ENCODE measurements at places on chromosomes 3 and 15.

GRCh38 chr3:94912656-94913055 is 849.8 kb downstream of the NSUN3 start:
- no peak for DNase-seq

GRCh38 chr3:128427872-128428822 is 38.5 kb downstream of the DNAJB8 start:
- no peak for DNase-seq

GRCh38 chr3:109918740-109919139 is 581.4 kb upstream of the DPPA4 start:
- DNase-seq = no peak

- no peak for DNase-seq
Observed at GRCh38 chr15:38042707-38043445, 108.4 kb downstream of the TMCO5A start.

DNA sequence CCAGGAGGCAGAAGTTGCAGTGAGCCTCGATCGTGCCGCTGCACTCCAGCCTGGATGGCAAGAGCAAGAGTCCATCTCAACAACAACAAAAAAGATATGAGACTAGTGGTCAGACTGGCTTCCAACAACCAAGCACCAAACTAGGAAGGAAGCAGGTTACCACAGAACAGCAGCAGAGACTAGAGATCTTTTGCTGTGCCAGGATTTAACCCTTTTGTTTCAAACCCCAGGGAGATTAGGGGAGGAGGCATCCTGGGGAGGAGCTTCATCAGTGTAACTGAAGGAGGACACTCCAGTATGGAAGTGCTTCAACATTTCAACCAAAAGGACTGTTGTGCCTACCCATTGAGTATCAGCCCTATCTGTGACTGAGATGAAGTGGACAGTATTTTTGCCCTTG is 240.3 kb downstream of the ZIC1 start:
- DNase-seq = no peak

DNA sequence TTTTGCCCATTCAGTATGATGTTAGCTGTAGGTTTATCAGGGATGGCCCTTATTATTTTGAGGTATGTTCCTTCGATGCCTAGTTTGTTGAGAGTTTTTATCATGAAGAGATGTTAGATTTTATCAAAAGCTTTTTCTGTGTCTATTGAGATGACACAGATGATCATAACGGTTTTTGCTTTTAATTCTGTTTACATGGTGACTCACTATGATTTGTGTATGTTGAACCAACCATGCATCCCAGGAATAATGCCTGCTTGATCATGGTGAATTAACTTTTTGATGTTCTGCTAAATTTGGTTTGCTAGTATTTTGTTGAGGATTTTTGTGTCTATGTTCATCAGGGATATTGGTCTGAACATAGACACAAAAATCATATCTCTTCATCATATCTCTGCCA is 8.3 kb downstream of the GPR156 start:
- no peak for DNase-seq

GRCh38 chr3:151214459-151214858 is 11.4 kb upstream of the GPR171 start:
- DNase-seq = no peak

GRCh38 chr3:55624238-55624637 is 137.1 kb upstream of the WNT5A start:
- DNase-seq = no peak

DNA sequence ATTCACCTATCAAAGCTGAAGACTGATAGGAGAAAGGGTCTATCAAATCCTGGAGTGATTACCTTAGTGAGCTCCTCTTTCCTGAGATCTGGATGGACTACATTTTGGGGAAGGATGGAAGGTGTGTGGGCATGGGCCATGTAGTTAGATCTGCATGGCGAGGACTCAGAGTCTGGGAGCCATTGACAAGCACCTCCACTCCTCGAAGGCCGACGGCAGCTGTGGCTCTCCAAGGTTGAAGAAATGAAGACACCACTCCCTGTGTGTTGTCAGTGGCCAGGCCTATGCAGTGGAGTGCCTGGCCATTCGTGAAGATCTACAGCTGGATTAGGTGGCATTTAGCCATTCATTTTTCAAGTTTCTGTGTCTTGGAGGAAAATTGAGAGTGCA is 509.2 kb downstream of the GABRG3 start:
- no peak for DNase-seq

DNA sequence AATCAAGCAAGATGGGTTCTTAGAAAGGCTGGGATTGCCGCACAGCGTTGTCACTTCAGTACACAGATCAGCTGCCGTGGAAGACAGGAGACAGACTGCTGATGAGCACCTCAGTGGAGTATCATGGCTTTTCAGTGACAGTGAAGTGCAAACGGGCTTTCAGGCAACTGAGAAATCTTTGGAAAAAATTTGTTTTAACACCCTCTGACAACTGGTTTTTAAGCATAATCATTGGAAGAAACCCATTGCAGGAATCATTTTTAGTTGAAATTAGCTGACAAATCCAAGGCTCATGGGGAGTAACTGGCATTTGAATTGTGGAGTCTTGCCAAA is 418.8 kb downstream of the OTOL1 start:
- no peak for DNase-seq

All from activated CD4-positive, alpha-beta T cell treated with anti-CD3 and anti-CD28 coated beads, Interleukin-2, amount 50 U/mL, for 24 hours (primary cell).